ENCODE measurements at places on chromosomes 6 and 20. TPM values are rescaled to one million over a fixed set of nuclear protein-coding genes. Genes with fewer than 3 reads are reported as not detected.

Gene HRH3
- not detected for total RNA-seq

Gene BPI
- total RNA-seq: 0.27 TPM

- no peak for ATAC-seq
These were observed 19.8 kb downstream of the XRN2 start for GRCh38 chr20:21322921-21323331.

DNA sequence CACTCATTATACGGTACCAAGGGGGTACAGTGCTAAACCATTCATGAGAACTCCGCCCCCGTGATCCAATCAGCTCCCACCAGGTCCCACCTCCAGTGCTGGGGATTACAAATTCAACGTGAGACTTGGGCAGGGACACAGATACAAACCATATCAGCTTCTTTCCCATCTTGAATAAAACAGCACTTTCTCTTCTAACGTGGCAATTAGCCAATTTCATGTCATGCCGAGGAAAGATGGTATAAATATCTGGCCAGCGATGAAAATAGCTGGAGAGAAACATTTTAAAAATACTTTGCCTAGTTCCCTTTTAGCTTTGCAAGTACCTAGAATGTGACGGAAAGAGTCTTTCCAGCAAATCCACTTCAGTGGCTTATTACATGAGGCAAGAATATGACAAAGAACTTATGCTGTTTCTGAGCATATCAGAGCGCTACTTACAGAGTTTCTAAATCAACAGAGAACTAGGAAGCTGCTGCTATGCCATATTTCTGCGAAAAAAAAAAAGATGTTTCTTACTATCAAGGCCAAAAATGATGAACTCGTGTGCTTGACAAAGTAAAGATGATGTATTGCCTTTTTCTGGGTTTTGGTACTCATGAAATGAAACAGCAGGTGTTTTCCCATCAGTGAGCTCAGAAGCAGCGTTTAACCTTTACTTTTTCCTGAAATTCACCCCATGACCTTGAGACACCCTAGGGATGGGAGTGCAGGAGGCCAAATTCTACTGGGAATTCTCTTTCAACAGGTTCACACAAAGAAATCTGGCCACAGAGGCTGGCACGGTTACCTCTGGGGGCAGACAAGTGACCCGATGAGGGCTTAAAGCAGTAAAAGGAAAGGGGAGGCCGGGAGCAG, 37.9 kb downstream of the AGPAT4 start:
- no peak for ATAC-seq

GRCh38 chr20:14333721-14334120, 3.7 kb downstream of the FLRT3 start:
- ATAC-seq: no peak

DNA sequence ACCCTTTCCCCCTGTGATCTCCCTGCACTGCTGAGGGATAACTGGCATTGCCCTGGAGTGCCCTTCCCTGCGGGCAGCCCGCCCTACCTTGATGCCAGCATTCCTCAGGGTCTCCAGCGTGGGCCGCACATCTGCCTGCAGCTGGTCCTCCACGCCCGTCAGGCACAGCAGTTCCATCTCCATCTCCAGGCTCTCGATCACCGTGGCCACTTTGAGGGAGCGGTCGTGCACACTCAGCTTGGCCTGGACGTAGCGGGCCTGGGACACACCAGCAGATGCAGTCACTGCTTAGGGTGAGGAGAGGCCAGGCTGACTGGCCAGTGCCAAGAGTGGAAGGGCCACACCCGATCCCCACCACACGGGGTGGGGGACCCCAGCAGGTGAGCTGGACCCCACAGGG, 82.6 kb upstream of the NFATC2 start:
- no peak for ATAC-seq

DNA sequence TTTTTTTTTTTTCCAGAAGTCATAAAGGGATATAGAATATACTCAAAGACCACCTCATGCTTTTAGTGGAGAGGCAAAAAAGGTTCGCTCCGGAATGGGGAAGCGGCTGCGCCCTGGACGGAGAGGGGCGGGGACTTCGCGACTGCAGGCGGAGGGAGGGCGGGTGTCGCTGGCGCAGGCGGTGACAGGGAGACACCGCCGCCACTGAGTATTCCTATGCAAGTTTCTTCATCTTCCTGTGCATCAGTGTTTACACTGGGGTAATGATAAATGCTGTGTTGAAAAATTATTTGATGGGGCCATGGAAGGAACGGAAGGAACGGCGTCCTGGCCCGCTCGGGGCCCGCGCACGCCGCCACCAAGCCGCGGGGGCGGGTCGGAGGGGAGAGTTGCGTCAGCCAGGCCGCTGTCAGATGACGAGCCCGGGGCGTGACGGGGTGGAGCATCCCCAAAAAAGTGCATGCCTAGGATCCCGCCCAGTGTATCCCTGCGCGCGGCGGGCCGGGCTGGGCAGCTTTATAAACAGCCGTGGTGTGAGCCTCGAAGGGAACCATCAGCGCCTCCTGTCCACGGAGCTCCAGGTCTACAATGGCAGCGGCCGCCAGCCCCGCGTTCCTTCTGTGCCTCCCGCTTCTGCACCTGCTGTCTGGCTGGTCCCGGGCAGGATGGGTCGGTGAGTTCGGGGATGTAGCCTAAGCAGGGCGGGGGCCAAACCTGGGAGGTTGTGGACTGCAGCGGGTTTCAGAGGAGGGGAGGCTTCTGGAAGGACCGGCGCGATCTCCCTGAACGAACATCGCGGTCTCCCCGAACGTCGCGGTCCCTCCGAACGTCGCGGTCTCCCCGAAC, at the start of gene ULBP1:
Gene ULBP1 (plus strand): TSS at position 482 of the 846 bp plus-strand sequence. CDS start 107 bp downstream, at position 589.
- peak; percentile 90 for ATAC-seq

- no peak for ATAC-seq
These were observed 27.1 kb downstream of the ADNP start for GRCh38 chr20:50904067-50904570.

DNA sequence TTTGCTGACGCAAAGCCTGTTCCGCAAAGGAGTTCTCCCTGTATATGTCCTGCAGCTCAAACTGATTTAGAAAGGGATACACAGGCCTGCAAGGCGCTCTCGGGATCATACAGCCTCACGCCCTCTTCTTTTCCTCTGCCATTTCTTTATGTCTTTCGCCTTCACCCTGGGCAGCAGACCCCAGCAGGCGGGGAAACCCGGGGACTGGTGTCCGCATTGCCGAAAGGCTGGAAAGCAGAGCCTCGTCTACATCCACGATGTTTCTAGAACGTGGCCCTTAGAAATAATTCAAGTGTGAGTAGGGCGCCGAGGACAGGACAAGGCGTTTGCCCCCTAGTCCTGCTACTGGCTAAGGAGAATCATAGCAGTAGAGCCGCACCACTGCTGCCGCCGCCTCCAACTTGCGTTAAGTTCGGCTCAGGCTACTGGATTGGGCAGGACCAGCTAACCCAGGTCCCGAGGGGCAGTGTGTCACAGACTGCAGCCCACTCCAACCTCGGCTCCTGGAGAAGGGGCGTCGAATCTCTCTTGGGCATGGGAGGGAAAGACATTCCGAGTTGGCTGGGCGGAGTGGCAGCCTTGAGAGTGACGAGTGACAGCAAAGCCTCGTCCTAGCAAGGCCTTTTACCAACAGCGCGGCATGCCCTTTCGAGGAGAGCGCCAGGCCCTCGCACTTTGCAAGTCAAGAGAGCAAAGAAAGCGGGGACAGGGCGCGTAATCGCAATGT, 2.6 kb upstream of the TBX18 start:
- no peak for ATAC-seq
